ENCODE measurements at places on chromosomes 3 and 15. TPM values are rescaled to one million over a fixed set of nuclear protein-coding genes. Genes with fewer than 3 reads are reported as not detected.

Gene RPP25
- 8.1 TPM for total RNA-seq

Gene FAM81A
- total RNA-seq: 22.6 TPM

Gene ARGFX
- total RNA-seq: not detected

Gene CTXN2
- 1.6 TPM for total RNA-seq

Gene CCDC39
- 3.9 TPM for total RNA-seq

Gene RHOV
- total RNA-seq: 7.4 TPM

Gene SKIL
- total RNA-seq: 128 TPM

Gene TNFAIP8L3
- total RNA-seq: 5.5 TPM

Gene KLHL25
- total RNA-seq: 33.0 TPM

Gene ZNF662
- total RNA-seq: 16.6 TPM

Gene DISP2
- 18.0 TPM for total RNA-seq
